ENCODE measurements at places on chromosomes 12 and 14.

DNA sequence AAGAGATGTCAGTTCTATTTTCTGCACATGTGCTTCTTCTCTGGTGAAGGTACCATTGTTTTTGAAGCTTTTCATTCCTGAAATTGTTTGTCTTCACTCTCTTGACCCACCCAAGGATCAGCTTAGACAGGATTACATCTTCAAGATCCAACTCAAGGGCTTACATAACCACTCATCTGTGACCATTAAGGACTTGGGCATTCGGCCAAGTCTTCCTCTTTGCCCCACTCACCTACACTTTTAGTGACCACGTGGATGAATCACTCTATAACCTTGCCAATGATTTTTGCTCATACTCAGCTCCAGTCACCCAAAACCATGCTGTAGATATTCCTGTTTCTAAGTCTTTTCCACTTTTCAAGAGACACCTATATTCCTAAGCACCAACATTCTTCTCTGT, 36.5 kb upstream of the SSTR1 start:
- DNase-seq, result peak; percentile 32

DNA sequence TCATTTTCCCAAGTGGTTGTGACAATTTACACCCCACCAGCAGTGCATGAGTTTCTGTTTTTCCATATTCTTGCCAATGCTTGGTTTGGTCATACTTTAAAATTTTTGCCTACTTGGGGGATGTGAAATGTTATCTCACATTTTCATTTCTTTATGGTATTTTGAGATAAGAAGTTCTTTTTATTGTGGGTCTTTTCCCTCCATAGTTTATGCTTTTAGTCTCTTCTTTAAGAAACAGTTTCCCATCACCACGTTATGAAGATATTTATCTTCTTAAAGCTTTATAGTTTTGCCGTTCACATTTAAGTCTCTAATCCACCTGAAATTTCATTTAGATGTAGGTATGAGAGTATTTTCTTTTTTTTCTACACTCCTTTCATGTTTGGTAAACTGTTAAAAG, 95.7 kb downstream of the PPM1A start:
- DNase-seq, result no peak

DNA sequence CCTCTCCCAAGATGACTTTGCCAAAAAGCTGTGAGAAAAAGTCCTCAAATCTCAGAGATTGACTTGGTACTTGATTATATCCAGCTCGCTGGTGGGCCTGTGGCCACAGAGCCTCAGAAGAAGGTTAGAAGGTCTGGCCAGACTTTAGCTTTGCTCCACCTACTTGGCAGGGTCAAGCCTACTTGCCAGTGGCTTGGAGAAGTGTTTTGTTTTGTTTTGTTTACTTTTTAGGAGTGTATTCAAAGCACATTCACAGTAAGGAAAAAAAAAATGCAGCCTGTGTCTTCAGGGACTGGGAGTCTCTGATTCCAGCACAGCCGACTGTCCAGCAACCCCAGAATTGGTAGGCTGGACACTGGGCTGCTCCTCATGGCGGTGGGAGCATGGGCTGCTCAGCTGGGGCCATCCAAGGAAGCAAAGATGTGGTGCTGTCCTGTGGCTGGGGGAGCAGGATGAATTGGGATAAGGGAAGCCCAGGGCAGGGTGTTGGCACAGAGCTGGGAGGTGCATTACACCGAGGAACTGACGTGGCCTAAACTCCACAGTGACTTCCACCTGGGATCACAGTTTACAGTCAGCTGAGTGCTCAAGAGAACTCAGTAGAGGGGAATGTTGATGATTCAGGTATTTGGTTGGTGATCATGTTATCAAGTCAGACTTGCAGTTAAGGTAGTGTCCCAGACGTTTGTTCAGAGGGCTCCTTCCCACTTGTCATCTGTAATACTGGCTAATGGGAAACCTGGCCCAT, 73.5 kb downstream of the PPP2R5C start:
- no peak for DNase-seq

DNA sequence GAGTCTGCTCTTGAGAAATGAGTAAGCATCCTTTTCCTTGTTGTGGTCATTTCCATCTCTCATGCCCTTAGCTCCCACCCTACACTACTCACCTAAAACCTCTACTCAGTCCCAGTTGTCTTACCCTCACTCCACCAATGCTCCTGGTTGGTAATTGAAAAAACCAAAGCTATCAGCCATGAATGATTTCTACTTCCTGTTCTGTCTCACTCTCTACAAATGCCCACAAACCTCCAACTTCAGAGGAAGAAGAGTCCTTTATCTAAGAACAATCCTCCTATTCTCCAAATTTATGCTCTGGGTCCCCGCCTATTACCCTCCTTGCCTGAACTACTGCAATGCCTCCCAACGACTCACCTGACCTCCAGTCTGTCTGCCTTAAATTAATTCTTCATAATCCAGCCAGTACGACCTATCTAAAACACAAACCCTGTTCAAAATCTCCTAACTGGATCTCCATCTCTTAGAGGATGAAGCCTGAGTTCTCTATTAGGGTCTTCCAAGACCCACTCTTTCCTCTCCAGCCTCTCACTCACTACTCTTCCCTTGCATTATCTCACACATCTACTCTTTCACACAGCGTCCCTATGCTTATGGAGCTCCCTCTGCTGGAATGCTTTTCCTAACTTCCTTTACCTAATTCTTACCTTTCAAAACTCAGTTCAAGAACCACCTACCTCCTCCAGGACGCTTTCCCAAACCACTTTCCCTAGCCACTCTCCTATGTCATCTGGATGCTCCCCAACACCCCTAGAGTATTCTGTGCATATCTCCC, 2.2 kb downstream of the DHRS1 start:
- DNase-seq, result peak; percentile 22

GRCh38 chr14:81516986-81517797, 16.5 kb downstream of the SEL1L start:
- peak; percentile 59 for DNase-seq

GRCh38 chr12:42742716-42743115, 153.2 kb upstream of the PRICKLE1 start:
- DNase-seq, result no peak

DNA sequence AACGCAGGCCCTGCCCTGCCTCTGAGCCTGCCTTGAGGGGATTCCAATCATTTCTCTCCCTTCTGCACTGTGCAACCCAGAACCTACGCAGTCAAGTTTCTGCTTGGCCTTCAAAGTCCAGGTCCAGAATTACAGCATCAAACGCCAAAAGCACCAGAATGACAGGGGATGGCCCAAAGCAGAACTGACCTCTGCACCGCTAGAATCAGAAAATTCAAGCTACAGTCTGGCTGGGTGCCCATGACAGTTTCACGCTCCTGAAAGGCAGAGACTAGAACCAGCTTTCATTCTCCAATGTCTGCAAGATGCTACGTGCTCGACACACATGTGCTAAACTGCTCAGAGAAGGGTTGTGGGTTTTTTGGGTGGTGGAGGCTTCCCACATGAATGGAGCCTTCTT, 4.1 kb downstream of the CLMN start:
- no peak for DNase-seq

DNA sequence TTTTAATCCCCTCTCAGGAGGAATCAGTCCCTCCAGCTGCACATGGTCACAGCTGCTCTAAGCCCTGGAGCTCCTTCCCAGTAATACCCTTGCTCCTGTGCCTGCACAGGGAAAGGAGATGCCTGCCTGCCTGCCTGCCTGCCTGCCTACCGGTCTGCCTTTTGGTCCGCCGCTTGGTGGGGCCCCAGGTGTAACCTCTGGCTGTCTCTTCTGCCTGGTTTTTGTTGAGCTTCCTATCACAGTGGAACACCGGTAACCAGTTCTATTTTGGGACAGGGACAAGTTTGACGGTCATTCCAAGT, 99.8 kb downstream of the DAD1 start:
- no peak for DNase-seq

GRCh38 chr14:34003082-34003668, 52.3 kb upstream of the EGLN3 start:
- no peak for DNase-seq

- peak; percentile 28 for DNase-seq
These were observed 158.9 kb downstream of the FBXL14 start for GRCh38 chr12:1435456-1435855.

GRCh38 chr14:99568567-99569560, 35.1 kb downstream of the CCDC85C start:
- DNase-seq, result peak; percentile 65

DNA sequence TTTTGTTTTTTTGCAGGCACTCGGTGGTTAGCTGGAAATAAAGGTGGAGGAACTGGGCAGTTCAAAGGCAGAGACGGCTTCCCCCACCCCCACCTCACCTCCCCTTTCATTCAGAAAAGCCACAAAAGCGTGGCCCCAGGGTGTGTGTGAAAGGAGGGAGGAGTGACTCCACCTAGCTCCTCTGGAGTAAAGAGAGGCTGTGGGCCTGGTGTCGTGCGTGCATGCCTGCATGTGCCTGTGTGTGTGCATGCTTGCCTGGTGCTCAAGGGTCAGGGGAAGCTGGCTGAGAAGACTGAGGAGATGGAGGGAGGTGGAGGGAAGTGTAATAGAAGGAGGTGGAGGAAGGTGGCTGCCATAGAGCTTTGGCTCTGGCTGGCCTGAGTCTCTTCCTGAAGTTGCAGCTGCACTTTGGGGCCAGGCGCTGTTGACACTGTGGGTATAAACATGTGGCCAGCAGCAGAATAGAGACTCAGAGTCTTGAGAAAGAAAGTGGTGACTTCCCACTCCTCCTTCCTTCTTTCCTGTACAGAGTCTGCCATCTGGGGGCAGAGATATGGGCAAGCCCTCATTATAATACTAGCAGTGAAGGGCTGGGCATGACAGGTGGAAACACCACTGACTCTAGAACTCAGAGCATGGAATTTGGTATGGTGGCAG, 36.9 kb upstream of the SINHCAF start:
- DNase-seq, result no peak

DNA sequence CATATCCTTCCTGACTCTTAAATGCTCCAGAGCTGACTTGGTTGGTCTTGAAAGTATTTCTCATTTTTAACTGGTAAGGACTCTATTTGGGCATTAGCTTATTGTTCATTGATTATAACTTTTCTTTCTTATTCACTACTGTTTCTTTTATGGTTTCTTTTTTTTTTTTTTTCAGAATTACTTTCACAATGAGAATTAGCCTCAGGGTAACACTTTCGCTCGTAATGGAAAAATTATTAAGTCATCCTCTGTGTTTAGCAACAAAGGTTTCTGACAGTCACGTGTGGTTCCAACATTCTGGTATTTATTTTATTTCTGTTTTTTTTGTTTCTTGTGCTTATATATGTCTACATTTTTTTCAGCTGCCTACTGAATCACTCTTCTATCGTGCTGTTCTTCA, 80.0 kb downstream of the METTL25 start:
- DNase-seq, result no peak

GRCh38 chr12:10614056-10614370, 604 bp upstream of the MAGOHB start:
- no peak for DNase-seq

DNA sequence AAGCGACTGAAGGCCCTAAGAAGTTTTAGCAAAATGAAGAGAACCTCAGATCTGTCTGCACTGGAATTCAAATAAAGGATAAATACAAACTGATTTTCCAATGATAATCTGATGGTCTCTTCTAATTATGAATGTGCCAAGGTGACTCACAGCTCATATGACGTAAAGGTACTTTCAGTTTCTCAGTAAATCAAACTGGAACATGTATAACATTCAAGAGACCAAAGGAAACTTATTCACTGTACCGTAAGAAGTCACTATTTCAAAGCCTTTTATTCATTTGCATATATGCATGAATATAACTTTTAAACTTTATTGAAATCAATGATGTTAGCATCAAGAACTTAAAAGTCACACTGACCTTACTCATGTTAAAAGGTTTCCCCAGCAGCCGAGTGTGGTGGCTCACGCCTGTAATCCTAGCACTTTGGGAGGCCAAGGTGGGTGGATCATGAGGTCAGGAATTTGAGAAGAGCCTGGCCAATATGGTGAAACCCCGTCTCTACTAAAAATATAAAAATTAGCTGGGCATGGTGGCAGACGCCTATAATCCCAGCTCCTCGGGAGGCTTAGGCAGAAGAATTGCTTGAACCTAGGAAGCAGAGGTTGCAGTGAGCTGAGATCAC, 52.2 kb downstream of the ATXN2 start:
- no peak for DNase-seq

- peak; percentile 28 for DNase-seq
These were observed 520 bp upstream of the MON2 start for GRCh38 chr12:62466018-62466593.

- DNase-seq, result peak; percentile 71
These were observed 1037.3 kb upstream of the FLRT2 start for GRCh38 chr14:84492685-84493084.

GRCh38 chr14:28361486-28361885, 405.1 kb upstream of the FOXG1 start:
- no peak for DNase-seq

- no peak for DNase-seq
These were observed 206.9 kb upstream of the SLC38A2 start for GRCh38 chr12:46579474-46579873.

- no peak for DNase-seq
These were observed 35.6 kb downstream of the ANO4 start for GRCh38 chr12:100830003-100830795.

DNA sequence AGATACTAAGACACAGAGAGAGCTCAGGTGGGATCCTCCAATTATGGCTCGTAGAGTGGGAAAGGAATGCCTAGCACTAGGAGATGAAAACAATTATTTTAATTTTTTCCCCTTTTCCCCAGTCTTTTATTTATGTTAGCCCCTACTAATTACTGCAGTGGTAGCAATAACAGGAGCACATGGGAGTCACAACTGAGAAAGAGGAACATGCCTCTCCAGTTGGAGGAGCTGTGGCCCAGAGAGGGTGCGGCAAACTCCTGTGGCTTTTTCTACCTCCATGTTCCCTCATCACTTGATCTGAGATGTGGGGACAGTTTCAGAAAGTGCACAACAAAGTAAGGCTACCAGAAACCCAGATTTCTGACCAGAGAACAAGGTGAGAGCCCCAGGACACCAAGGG, 25.9 kb upstream of the POC1B start:
- no peak for DNase-seq

GRCh38 chr12:65903691-65904383, 79.6 kb downstream of the HMGA2 start:
- DNase-seq, result no peak

DNA sequence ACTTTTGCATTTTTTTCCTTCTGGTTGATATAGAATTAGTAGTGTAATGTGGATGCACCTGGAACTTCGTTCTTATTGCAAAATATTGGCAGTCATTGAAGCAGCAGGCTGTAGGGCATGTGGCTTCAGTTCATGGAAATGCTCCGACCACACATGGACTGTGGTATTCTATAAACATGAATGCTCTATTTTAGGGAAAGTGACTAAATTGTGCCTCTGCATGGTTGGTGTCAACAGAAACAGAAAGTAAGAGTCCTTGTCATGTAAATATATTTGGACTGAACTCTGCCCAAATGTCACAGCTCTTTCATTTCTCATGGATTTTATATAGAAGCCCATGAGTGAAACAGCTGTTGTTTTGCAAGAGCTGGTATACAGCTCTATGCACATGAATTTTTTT, 917.0 kb downstream of the LRFN5 start:
- DNase-seq, result no peak

GRCh38 chr12:27178255-27178654, 65.8 kb upstream of the STK38L start:
- DNase-seq, result no peak

DNA sequence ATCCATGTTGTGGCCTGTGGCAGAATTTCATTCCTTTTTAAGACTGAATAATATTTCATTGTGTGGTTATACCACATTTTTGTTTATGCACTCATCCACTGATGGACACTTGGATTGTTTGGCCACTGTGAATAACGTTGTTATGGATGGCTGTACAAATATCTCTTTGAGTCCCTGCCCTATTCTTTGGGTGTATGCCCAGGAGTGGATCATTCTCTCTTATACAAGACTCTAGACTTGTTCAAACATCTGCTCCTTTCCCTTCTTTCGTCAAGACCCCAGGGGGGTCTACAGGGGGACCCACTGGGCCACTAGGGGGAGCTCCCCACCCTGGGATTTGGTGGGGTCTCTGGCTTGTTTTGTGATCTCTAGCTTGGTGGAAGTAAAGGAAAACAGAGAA, 77.4 kb downstream of the FBXL14 start:
- DNase-seq, result peak; percentile 84

Measured in fibroblast of skin of abdomen (primary cell).